ENCODE measurements at places on chromosomes 7 and 10. TPM values are rescaled to one million over a fixed set of nuclear protein-coding genes. Genes with fewer than 3 reads are reported as not detected.

ASNS gene
- 57.8 TPM for total RNA-seq

ASL gene
- total RNA-seq, result 20.6 TPM

EN2 gene
- total RNA-seq, result 0.85 TPM

SEMA3E gene
- total RNA-seq, result 1.7 TPM

CCM2 gene
- total RNA-seq, result 45.7 TPM

AQP1 gene
- 0.52 TPM for total RNA-seq

Data from A549 treated with Hydrocortisone at 1 μM for 4 hours (cell line).